ENCODE measurements at places on chromosomes 4 and X.

DNA sequence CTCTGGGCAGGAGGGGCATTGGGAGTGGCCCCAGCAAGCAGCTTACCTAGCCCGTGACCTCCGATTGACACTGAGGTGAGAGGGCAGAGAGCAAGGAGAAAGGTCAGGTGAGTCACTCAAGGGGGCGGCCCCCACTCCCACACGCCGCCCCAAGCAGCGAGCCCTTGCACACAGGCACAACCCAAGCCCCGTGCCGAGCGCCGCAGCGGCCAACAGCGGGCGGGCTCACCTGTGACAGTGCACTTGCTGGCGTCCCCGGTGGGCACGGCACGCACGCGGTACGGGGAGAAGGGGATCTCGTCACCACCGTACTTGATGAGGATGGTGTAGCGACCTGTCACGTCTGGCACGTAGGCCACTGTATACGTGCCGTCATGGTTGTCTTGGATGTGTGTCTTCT, 17.2 kb downstream of the FLNA start:
- no peak for DNase-seq

DNA sequence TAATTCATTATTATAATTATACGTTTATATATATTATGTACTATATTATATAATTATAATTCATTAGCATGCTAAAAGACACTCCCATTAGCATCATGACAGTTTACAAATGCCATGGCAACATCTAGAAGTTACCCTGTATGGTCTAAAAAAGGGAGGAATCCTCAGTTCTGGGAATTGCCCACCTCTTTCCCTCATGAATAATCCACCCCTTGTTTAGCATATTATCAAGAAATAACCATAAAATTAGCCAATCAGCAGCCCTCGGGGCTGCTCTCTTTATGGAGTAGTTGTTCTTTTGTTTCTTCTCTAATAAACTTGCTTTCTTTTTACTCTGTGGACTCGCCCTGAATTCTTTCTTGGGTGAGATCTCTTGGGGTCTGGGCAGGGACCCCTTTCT, 42.8 kb upstream of the SLC10A7 start:
- no peak for DNase-seq

GRCh38 chrX:136019226-136019625, 34.0 kb downstream of the SLC9A6 start:
- no peak for DNase-seq

GRCh38 chr4:115113506-115114106, at the start of gene NDST4:
Gene NDST4 (minus strand): TSS chr4:115113620. CDS start chr4:115077036, 36,584 bp downstream.
- no peak for DNase-seq

DNA sequence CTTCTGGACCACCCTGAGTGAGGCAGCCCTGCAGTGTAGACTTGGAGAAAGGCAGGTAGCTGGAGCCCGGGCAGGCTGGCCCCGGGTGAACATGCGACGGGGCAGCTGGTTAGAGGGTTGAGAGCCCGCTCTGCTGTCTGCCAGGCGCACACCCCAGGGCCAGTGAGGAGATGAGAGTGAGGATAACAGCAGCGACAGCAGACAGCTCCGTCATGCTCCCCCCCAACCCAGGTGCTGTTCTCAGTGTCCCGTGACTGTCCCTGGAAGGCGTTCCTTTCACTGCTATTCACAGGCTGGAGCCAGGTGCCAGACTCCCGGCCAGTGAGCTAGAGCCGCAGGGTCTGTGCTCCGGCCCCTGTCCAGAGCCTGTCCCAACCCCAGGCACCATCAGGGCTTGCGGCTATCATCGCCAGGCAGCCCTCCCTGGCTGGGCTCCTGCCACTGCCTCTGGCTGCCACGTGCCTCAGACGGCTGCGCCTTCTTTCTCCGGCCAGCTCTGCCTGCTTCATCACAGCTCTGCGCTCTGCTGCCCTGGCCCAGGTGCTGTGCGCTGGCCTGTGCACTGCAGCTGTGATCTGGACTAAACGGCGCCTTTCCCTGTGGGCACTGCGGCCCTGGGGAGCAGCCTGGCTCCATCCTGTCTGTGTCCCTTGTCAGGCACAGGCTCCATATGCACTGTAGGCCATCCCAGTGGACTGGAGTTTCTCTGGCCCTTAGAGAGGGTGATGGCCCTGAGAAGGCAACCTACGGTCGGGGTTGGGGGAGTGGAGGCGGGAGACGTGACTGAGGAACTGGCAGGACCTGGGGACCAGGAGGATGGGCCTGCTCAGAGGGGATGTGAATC, 19.8 kb downstream of the NSG1 start:
- no peak for DNase-seq

DNA sequence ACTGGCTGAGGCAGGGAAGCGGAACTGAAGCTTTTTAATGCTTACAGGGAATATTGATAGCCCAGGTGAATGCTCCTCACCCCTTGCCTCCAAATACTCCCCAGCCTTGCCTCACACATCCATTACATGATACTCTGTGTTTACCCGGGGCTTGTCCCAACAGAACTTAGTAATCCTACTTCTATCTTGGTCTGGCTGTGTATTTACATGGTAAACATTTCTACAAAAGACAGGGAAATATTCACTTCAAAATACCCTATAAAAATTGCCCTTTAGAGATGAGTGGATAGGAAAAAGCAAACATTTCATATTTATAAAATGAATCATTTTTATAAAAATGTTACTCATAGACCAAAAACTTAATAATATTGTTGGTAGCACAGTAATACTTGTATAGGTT, 120.1 kb downstream of the NHS start:
- DNase-seq: no peak

GRCh38 chr4:1238676-1239000, 10.3 kb downstream of the CTBP1 start:
- DNase-seq: no peak

GRCh38 chrX:63751481-63751880, 33.5 kb downstream of the ARHGEF9 start:
- no peak for DNase-seq

GRCh38 chrX:24253469-24253868, 60.4 kb downstream of the SUPT20HL2 start:
- no peak for DNase-seq

DNA sequence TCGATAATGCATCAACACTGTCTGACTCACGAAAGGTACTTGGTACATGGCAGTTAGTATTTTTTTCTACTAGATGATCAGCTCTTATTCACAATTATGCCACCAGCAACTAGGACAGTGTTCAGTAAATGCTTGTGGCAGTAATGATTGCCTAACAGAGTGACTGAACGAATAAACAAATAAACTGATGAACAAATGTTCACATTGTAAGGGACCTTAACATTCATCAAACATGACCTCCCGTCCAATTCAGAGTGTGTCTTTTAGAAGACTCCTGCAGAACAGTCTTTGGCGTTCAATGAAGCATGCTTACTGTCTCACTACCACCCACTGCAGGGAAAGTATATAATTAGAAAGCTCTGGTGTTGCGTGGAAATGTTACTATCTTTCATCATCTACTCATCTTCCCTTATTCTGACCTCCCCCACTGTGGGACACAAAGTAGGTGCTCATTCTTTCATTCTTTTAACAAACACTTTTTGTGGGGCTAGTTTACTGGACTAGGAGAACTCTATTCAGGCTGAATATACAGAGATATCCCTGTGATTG, 319.3 kb downstream of the RAB28 start:
- DNase-seq: no peak
